ENCODE measurements at places on chromosomes 2 and 18. TPM values are rescaled to one million over a fixed set of nuclear protein-coding genes. Genes with fewer than 3 reads are reported as not detected.

- DNase-seq = peak; percentile 13
- H3K27ac ChIP-seq = no peak overlapping the region
- peaks cover 32% of the 10 kb centered on the region for H3K27me3 ChIP-seq
- no peaks in the 10 kb centered on the region for H3K36me3 ChIP-seq
- H3K4me1 ChIP-seq = no peaks in the 10 kb centered on the region
- no peak overlapping the region for H3K4me3 ChIP-seq
Observed at GRCh38 chr2:217248312-217248935, 388.6 kb upstream of the TNP1 start.

Gene SPP2
- not detected for polyA plus RNA-seq

Gene G6PC2
- not detected for polyA plus RNA-seq

DNA sequence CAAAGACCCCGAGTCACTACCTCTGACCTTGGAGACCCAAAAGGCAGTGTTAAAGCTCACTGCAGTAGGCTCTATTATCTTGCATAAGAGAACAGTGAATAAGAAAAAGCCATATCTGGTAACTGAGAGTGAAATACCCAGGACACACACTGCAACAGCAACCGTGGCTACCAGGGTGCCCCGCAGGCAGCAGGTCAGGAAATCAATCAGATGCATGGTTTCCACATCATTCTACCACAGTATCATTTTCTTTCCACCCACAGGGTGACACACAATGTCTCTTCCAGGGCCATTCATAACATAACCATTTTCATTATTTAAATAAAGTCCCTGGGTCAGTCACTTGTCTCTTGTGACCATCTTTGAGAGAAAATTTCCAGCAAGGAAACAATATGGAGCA lies 131.3 kb downstream of the CCBE1 start:
- no peak for DNase-seq
- H3K4me1 ChIP-seq = peaks cover 6% of the 10 kb centered on the region
- no peak overlapping the region for H3K27ac ChIP-seq
- H3K36me3 ChIP-seq = no peaks in the 10 kb centered on the region

- H3K27me3 ChIP-seq = no peaks in the 10 kb centered on the region
- H3K27ac ChIP-seq = no peak overlapping the region
- H3K36me3 ChIP-seq = no peaks in the 10 kb centered on the region
- no peak for DNase-seq
- no peak overlapping the region for H3K4me3 ChIP-seq
- H3K4me1 ChIP-seq = no peaks in the 10 kb centered on the region
Observed at GRCh38 chr18:37987901-37988300, 422.3 kb upstream of the CELF4 start.

Gene VWA3B
- not detected for polyA plus RNA-seq

Gene PDCD1
- polyA plus RNA-seq = not detected

Gene C2orf76
- polyA plus RNA-seq = 19.2 TPM

DNA sequence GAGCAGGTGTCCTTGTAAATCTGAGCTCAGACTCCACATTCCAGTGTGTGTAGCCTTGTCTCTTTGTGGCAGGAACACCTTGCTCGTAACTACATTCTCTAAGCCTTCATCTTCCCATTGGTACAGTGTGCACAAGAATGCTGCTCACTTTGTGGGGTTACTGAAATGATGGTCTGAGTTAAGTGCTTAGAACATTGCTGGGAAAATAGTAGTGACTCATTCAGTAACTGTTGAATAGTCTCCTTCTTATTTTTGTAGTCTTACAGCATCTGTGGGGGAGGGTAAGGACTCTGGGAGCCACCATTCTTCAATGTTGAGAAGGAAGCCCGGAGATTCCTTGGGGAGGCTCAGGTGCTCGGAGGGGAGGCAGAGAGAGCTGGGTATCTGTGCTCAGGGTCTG lies 236.0 kb upstream of the HDAC4 start:
- peaks cover 22% of the 10 kb centered on the region for H3K27me3 ChIP-seq
- no peaks in the 10 kb centered on the region for H3K4me1 ChIP-seq
- no peaks in the 10 kb centered on the region for H3K36me3 ChIP-seq
- no peak overlapping the region for H3K27ac ChIP-seq
- no peak for DNase-seq

Gene TCF7L1
- polyA plus RNA-seq = not detected

DNA sequence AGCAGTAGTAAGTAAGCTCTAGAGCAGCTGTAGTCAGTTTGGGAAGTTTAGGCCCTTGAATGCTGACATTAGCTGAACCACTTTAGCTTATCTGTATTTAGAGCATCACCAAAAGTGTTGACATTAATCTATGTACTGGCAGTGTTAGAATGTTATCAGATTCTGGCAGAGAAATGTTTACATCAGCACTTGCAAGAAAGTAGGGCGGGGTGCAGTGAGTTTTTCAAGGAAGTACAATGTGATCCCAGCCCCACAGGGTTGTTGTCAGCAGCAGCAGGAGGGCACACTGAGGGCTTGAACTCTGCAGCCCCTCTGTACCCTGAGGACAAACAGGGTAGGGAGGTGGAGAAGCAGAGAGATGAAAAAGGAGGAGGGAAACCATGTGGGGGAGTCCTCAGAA lies 35.5 kb upstream of the RMP24 start:
- no peak overlapping the region for H3K4me3 ChIP-seq
- no peaks in the 10 kb centered on the region for H3K36me3 ChIP-seq
- peaks cover 13% of the 10 kb centered on the region for H3K27me3 ChIP-seq
- DNase-seq = no peak
- H3K27ac ChIP-seq = no peak overlapping the region

Gene DSEL
- 0.11 TPM for polyA plus RNA-seq

GRCh38 chr2:21895200-21895599 lies 771.4 kb downstream of the TDRD15 start:
- no peak overlapping the region for H3K4me3 ChIP-seq
- no peaks in the 10 kb centered on the region for H3K4me1 ChIP-seq

Gene IL1F10
- polyA plus RNA-seq = not detected

Gene LRRC30
- polyA plus RNA-seq = not detected

DNA sequence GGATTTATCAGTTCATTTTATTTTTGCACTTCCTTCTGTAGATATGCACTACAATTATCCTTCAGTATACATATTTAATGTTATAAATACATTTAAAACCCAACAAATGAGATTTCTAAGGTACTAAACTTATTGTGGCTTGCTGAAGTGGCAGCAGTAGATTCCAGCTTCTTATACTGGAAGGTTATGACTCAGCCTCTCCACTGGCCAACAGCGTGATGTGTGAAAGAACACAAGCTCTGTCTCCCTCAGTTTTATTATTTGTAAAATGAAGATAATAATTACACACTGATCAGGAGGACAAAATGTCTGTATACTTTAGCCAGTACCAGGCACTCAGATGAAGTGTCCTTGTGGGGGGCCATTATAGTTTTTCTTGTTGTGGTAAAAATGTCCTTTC lies 1147.1 kb downstream of the CNTNAP5 start:
- DNase-seq = no peak
- H3K27me3 ChIP-seq = no peaks in the 10 kb centered on the region

Gene ADRA2B
- not detected for polyA plus RNA-seq

DNA sequence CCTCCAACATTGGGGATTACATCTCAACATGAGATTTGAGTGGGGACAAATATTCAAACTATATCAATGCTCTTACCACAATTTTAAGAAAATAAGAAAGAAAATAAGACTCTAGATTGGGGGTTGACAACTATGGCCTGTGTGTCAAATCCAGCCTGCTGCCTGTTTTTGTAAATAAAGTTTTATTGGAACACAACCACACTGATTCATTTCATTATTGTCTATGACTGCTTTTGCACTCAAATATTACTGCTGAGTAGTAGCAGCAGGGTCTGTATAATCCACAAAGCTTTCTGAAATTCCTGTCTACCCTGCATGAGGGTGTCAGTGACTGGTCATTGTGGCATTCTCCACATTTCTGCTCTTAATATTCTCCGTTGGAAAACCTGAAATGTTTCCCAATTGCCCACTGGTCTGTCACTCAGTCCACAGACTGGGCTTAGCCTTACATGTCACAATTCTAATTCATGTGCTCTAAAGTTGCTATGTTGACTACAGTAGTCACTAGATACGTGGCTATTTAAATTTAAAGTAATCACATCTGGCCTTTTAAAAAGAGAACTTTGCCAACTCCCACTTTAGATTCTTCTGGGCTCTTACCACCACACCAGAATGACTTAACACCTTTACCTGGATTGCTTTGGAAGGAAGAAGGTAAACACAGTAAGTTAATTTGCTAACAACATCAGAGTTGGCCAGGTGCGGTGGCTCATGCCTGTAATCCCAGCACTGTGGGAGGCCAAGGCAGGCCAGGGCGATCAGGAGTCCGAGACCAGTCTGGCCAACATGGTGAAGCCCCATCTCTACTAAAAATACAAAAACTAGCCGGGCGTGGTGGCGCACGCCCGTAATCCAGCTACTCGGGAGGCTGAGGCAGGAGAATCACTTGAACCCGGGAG lies 86.9 kb downstream of the CLHC1 start:
- H3K4me1 ChIP-seq = peaks cover 11% of the 10 kb centered on the region
- DNase-seq = no peak
- H3K27ac ChIP-seq = no peak overlapping the region
- no peaks in the 10 kb centered on the region for H3K36me3 ChIP-seq
- H3K27me3 ChIP-seq = peaks cover 8% of the 10 kb centered on the region

GRCh38 chr18:45365835-45366234 lies 249.4 kb upstream of the SLC14A2 start:
- H3K27ac ChIP-seq = no peak overlapping the region
- no peak for DNase-seq
- H3K36me3 ChIP-seq = no peaks in the 10 kb centered on the region

DNA sequence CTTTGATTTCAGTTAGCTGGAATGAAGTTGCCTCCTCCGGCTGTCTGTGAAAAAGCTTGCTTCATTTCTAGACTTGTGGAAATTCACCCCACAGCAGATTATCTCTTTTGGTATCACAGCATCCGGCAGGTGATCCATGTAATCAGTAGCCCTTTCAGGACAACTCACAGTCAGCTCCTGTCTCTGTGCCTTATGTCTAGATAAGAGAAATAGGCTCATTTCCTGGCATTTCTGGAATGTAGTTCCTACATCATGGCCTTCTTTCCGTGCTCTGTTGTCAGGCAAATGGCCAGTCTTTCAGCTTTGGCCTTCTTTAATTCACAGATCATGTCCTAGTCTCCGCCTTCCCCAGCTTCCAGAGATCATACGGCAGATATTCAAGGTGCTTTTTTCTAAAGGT lies 455.4 kb downstream of the NUP35 start:
- no peaks in the 10 kb centered on the region for H3K36me3 ChIP-seq
- no peak overlapping the region for H3K27ac ChIP-seq
- no peak overlapping the region for H3K4me3 ChIP-seq
- no peaks in the 10 kb centered on the region for H3K27me3 ChIP-seq
- no peaks in the 10 kb centered on the region for H3K4me1 ChIP-seq
- DNase-seq = no peak

DNA sequence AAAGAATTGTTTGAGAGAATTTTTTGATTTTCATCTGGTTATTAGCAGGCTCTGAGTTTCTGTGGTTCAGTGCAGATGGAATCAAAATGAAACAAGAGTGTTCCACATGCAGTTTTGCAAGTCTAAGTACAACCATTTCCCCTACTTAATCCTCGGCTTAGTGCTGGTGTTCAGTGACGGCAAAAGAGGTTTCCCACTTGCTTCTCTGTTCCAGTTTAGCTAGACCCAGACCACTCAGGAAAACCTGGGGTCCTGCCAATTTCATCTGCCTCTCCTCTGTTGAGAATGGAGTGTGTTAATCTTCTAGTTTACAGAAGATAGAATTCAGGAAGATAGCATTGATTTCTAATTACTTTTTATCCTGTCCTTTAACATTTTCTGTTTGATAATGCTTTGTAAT lies 996.2 kb upstream of the FANCL start:
- H3K27ac ChIP-seq = no peak overlapping the region
- no peak overlapping the region for H3K4me3 ChIP-seq
- H3K36me3 ChIP-seq = no peaks in the 10 kb centered on the region
- H3K4me1 ChIP-seq = peaks cover 14% of the 10 kb centered on the region
- DNase-seq = no peak

DNA sequence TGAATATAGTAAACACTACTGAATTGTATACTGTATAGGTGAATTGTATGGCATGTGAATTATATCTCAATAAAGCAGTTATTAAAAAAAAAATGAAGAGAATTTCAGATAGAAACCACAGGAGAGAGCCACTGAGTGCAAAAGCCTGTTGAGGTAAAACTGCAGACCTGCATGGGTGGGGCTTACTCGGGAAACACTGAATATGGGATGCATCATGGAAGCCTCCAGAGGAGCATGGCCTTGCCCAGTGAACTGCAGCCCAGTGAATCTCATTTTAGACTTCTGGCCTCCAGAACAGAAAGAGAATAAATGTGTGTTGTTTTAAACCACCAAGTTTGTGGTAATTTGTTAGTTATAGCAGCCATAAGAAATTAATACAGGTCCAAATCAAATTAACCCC lies 15.7 kb downstream of the GPATCH11 start:
- no peaks in the 10 kb centered on the region for H3K4me1 ChIP-seq
- DNase-seq = no peak
- peaks cover 29% of the 10 kb centered on the region for H3K36me3 ChIP-seq
- H3K27ac ChIP-seq = peak overlapping the region; percentile 61
- H3K4me3 ChIP-seq = no peak overlapping the region

Gene UPP2
- polyA plus RNA-seq = not detected

DNA sequence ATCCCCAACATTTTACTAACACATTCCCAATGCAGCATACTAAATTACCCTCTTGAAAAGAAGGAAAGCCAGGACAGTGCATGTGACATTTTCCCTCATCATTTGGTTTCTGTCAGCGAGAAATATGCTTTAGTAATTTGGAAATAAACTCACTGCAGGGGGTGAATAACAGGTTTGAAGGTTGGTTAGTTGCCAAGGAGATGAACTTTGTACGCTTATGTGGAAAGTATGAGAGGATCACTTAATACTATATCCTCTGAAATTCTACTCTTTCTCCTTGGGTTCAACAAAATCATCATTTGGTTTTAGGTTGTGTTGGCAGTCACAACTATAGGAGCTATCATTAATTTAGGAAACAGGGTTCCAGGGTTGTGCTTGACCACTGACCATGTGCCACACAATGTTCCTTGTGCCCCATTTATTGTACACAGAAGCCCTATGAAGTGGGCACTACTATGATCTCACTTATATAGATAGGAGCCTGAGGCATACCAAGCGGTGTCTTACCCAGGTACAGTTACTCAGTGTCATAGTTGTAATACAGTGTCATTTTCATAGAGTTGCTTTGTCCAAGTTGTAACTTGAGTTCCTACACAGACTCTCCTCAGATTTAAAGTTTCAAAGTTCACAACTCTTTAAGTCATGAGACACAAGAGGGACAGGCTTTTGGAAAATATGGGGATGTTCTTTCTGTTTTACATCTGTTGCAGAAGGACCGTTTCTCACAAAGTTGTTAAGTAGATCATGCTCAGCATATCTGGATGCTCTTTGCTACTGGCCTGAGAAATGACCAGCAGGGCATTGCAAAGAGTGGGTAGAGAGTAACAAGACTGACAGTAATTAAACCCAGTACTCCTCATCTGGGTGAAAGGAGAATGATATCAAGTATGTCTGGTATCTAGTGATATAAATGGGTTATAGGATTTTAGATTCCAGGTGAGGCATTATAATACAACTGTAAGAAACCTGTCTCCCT lies 91.8 kb downstream of the MAP4K4 start:
- DNase-seq = no peak
- no peak overlapping the region for H3K4me3 ChIP-seq
- peaks cover 90% of the 10 kb centered on the region for H3K4me1 ChIP-seq
- peak overlapping the region; percentile 38 for H3K27ac ChIP-seq

Gene FOXD4L1
- polyA plus RNA-seq = not detected

GRCh38 chr2:118031566-118031965 lies 17.7 kb upstream of the CCDC93 start:
- H3K36me3 ChIP-seq = no peaks in the 10 kb centered on the region
- H3K27me3 ChIP-seq = peaks cover 63% of the 10 kb centered on the region
- H3K27ac ChIP-seq = no peak overlapping the region
- DNase-seq = no peak
